ENCODE measurements at places on chromosomes 6 and 20.

DNA sequence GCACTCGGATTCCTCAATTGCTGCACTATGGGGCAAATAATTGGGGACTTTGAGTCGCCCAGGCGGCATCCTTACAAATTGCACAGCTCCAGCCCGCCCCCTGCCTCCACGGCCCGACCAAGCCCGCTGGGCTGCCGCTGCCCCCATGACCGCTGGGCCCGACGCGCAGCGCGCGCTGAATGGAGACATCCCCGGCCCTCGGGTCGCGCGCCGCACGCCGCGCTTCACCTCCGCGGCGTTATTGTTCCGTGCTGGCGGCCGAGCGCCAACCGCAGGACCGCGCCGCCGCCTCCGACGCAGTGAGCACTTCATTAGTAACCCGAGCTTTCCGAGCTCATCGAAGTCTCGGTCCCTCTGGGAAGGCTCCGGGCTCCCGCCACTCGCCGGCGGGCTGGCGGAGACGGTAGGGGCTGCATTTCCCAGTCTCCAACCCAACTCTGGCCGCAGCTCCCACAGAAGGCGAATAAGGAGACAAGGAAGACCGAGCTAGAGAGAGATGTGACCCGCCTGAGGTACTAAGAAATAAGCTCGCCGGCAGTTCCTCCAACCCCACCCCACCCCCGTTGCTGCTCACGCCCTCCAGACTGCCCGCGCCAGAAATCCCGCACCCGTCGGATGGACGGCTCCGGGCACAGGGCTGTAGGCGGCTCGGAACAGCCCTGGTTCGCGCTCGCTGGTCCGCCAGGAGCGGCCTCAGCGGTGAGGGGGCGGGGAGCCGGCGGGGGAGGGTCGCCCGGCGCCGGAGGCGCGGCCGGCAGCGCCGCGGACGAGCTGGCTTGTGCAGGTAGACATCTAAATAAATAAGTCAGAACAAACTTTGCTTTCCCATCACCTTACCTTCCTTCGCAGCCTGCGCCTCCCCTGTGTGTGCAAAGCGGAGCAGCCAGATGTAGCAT is 703 bp downstream of the EPHA7 start:
- DNase-seq: no peak

GRCh38 chr6:138844192-138844591 is 48.3 kb downstream of the ECT2L start:
- DNase-seq: no peak

GRCh38 chr6:62645274-62645673 is 359.2 kb upstream of the KHDRBS2 start:
- DNase-seq: no peak

DNA sequence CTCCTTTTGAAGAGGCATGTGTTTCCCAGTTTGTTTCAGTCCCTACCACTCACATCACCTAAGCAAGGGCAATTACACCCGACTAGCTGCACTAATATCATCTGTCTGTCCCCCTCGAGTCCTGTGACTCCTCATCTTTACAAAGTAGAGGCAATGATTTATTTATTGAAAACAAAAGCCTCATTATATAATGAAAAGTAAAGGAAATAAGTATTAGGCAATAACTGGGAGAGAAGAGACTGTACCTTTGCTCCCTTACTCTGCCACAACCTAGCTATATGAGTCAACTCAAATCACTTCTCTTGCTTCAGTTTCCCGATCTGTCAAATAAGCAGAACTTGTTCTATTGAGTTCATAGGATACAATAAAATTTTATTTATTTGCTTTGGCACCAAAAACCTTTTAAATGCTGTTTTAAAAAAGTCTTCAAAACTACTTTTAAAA is 38.9 kb downstream of the CSNK2A1 start:
- DNase-seq: no peak

DNA sequence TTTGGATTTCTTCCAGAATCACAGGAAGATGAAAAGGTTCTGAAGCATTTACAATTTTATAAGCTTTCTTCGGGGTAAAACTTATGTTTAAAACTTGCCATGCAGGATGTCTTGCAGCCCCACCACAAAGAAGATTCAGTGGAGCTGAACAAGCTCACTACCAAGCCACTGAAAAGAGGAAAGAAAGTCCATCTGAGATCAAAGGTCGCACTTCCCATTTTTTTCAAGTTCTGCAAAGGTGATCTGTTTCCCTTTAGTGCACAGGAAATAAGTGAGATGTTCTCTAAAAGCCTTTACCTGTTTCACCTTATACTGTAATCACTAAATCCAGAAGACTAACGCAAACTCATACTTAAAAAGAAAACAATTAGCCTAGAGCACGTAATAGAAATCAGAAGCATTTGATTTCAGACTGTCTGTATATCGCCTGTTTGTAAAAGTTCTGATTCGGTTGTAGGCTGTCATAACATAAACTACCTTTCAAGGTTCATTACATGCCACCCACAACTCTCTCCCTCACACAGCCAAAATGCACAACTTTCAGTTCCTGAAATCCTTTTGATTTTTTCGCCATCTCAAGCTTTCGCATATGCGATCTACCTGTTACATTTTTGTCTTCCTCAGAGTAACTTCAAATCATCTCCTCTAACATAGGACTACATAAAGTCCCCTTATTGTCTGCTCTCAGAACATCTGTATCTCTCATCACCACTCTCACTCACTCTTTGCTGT is 1.8 kb downstream of the ECHDC1 start:
- DNase-seq: no peak

Data from amniotic stem cell (primary cell).